Glomerular endothelial cell (primary cell): ENCODE measurements at places on chromosomes 16 and 17. TPM values are rescaled to one million over a fixed set of nuclear protein-coding genes. Genes with fewer than 3 reads are reported as not detected.

The SLC16A11 gene
- 0.12 and 0.44 TPM in 2 replicates for total RNA-seq

The ARSG gene
- 3.6 and 6.1 TPM in 2 replicates for total RNA-seq

The EPOP gene
- total RNA-seq, result 2.7 and 2.8 TPM in 2 replicates

The AANAT gene
- total RNA-seq, result not detected in 2 replicates

The KRTAP3-1 gene
- not detected in 2 replicates for total RNA-seq

The KRT16 gene
- total RNA-seq, result not detected in 2 replicates

The ERAL1 gene
- total RNA-seq, result 42.0 and 49.2 TPM in 2 replicates

- no peak for DNase-seq
Measured at GRCh38 chr17:64780096-64781013, 118.2 kb upstream of the SMURF2 start.

DNA sequence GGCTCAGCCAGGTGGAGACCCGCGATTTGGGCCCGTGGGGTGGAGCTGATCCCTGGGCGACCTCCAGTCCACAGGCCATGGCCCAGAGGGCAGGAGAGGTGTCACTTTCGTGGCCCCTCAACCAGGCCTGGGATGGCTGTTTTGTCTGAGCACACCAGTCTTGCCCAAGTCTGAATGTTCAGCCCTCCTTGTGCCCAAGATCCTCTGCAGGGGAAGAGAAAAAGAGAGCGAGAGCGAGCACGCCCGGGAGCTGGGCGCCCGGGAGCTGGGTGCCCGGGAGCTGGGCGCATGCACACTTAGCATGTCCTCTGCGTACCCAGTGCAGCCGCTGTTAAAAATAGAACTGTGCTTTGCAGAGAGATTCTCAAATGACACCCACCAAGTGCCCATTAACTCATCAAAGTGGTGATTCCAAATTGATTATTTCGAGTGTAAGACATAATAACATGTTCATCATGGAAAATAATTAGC lies 403.3 kb upstream of the TNRC6C start:
- no peak for DNase-seq

- no peak for DNase-seq
Measured at GRCh38 chr17:67121316-67121891, 77.0 kb downstream of the CACNG1 start.

GRCh38 chr17:33241390-33241789 lies 51.7 kb downstream of the ASIC2 start:
- no peak for DNase-seq

DNA sequence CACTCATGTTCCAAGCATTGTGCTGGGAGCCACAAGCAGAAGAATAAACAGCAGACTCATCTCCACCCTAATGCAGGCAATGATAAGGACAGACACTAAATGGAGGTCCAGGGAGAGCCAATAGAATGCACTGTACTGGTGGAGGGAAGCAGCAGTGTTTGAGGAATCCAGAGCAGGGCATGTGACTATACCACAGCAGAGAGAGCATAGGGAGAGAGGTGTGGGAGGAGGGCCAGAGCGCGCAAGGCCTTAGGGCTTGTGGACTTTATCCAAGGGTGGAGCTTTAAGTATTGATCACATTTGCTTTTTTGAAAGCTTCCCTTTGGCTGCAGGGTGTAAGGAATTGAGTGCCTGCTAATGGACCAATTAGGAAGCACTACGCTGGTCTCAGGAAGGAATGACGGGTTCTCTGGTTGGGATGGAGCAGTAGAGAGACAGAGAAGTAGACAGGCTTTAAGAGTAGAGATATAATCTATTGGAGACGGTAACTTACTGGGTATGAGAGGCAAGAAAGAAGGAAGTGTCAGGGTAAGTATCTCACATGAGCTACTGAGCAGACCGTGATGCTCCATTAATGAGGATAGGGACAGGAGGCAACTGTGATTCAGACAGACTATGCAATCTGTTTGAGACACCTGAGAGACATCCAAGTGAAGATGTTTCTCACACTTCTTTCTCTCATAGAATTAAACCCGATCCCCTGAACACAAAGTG lies 82.2 kb downstream of the MYO1D start:
- DNase-seq, result no peak

- DNase-seq, result no peak
Measured at GRCh38 chr17:37847811-37848331, 76.3 kb upstream of the TBC1D3K start.

DNA sequence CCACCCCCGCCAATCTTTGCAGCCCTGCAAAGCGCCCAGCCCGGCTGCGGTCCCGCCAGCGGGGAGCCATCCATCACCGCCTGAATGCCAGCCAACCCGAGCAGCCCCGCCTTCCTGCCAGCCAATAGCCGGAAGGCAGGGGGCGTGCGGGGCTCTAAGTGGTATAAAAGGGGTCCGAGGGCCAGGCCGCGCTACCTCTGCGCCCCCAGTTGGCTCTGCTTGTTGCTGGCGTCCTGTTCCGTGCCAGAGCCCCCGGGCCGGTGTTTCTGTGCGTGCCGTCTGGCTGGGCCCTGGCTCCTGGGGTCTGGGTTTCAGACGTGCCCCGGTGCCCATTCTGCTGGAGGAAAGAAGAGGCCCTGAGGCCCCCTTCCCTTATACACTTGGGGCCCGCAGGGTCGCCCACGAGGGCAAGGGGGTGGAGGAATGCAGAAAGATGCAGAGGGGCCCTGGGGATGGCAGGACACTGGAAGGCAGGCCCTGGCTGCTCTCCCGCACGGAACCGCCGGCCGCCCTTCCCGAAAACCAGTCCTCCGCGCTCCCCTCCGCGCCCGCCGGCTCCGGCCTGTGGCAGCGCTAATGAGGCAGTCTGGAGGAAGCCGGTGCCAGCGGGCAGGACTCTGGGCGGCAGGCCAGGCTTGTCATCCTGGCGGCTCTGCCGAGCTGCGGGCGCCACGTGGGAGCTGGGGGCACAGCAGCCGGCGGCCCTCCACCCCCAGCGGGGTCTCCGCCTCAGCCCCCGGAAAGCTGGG lies 14.0 kb downstream of the COPZ2 start:
- no peak for DNase-seq

DNA sequence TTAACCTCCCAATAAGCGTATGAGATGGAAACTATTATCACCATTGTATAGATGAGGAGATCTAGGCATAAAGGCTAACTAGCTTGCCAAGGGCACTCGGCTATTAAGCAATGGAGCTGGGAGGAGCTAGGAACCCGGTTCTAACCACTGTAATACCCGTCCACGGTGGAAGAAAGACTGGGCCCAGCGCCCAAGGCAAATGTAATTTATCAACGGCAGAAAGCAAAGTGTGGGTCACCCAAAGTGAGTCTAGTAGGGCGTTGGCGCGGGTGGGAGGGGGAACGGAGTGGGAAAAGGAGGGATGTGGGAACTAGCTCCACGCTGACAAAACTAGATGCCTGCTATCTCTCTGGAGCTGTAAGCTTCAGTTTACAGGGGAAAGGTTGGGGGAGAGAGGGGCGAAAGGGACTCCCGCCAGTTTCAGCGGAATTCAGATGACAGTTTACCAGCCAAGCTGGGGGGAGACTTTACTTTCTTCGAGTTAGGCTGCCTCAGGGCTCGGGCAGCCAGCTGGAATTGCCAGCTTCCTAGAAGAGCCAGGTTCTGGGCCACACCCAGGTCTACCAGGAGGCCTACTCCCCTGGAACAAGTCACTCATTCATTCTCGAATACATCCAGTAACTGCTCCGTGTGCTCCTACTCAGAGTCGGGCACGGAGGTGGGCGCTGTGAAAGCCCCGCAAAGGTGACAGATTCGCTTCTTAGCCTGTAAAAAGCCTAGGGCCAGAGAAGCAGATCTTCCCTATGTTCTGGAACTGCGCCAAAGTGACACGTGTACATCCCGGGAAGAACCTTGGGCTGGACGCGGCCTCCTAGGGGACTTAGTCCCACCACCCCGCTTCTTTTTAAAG lies 837 bp downstream of the LRRC59 start:
- no peak for DNase-seq

DNA sequence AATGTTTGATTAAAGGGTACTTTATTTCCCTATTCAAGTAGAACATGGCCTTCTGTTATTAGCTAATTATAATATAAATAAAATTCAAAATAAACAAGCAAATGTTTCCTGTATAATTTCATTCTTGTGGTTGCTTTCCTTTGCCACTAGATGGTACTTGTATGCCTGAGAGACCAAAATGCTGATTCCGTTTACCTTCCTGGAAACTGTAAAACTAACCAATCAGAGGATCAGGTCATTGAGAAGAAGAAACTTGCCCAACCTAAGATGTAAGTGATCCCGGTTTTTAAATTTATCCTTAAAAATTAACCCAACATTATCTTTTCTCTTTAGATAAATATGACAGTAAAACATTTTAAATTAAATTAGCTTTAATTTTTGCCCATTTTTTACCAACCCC lies 8.1 kb upstream of the ABCA5 start:
- no peak for DNase-seq

- no peak for DNase-seq
Measured at GRCh38 chr17:27569257-27569722, 61.7 kb upstream of the LGALS9 start.

- DNase-seq, result no peak
Measured at GRCh38 chr17:1082579-1082978, 85.7 kb downstream of the TIMM22 start.

GRCh38 chr16:87108278-87108677 lies 208.9 kb downstream of the C16orf95 start:
- no peak for DNase-seq

- no peak for DNase-seq
Measured at GRCh38 chr17:8697323-8697741, 47.3 kb downstream of the CCDC42 start.

GRCh38 chr16:46586011-46586577 lies 35.1 kb downstream of the SHCBP1 start:
- no peak for DNase-seq

DNA sequence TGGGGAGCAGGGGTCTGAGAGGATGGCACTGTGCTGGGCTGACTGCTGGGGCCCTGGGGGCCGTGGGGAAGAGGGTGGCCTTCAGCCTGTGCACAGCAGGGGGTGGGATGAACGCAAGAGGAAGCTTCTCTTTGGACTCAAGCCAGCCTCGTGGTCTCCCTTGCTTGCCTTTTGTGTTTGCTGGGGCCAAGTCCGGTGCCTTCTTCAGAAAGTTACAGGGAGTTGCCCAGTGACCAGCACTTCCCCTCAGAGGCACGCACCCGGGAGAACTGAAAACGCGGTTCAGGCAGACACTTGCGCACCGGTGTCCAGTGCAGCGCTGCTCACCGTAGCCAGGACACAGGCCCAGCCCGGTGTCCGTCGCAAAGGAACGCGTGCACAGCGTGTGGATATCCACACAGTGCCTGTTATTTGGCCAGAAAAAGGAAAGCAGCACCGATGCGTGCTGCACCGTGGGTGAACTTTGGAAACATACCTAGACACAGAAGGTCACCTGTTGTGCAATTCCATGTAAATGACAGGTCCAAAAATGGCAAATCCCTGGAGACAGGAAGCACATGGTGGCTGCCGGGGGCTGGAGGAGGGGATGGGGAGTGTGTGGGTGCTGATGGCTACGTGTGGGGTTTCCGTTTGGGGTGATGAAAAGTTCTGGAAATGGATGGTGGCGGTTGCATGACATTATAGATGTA lies 29.4 kb upstream of the NUDT16L1 start:
- no peak for DNase-seq

GRCh38 chr17:44572801-44573200 lies 15.5 kb downstream of the FZD2 start:
- no peak for DNase-seq
